ENCODE measurements at places on chromosomes 4 and X. TPM values are rescaled to one million over a fixed set of nuclear protein-coding genes. Genes with fewer than 3 reads are reported as not detected.

DNA sequence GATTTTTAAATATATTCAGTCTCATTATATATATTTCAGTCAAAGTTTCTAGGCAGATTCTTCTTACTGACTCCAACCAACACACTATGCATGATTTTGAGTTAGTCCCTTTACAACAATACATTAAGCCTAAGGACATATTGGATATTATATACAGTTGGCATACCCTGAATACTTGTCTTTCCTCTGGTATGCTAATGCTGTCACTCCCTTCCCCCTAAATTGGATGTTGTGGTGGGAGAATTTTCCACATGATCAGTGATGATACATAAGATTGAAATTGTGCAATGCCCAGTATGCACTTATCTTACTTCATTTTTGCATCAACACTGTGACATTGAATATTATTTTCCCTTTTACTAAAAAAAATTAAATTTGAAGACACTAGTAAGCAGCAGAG, 935.2 kb downstream of the PCDH7 start:
- no peak for DNase-seq

- DNase-seq = no peak
Observed at GRCh38 chr4:174713821-174714220, 115.2 kb downstream of the GLRA3 start.

- DNase-seq = no peak
Observed at GRCh38 chr4:116357758-116358157, 727.6 kb downstream of the TRAM1L1 start.

DNA sequence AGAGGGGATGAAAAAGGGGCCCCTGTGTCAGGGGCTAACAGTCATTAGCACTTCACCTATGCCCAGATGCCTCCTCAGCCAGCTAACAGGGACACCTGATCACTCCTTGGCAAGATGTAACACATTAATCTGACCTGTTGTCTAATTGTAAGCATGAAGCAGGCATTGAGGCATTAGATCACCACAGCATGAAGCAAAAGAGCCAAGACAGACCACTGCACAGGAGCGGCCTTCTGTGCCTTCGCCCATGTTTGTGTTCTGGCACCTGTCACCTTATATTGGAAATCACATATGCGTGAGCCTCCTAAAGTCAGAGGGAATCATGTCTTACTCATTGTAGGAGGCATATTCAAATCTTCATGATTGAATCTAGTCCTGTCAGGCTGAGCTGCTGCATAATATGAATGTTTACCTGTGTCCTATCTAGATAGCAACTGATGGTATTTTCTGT, 48.4 kb downstream of the PTTG2 start:
- no peak for DNase-seq

TMEM47 gene
- not detected for total RNA-seq

NLGN4X gene
- 0.31 TPM for total RNA-seq

All from activated T-cell treated with anti-CD3 and anti-CD28 coated beads, Interleukin-2, amount 50 U/mL, for 72 hours (primary cell).